ENCODE measurements at places on chromosomes 6 and 20. TPM values are rescaled to one million over a fixed set of nuclear protein-coding genes. Genes with fewer than 3 reads are reported as not detected.

Gene POPDC3
- 2.0 TPM for total RNA-seq

GRCh38 chr6:96761794-96762193, 75.5 kb downstream of the GPR63 start:
- ATAC-seq: no peak

DNA sequence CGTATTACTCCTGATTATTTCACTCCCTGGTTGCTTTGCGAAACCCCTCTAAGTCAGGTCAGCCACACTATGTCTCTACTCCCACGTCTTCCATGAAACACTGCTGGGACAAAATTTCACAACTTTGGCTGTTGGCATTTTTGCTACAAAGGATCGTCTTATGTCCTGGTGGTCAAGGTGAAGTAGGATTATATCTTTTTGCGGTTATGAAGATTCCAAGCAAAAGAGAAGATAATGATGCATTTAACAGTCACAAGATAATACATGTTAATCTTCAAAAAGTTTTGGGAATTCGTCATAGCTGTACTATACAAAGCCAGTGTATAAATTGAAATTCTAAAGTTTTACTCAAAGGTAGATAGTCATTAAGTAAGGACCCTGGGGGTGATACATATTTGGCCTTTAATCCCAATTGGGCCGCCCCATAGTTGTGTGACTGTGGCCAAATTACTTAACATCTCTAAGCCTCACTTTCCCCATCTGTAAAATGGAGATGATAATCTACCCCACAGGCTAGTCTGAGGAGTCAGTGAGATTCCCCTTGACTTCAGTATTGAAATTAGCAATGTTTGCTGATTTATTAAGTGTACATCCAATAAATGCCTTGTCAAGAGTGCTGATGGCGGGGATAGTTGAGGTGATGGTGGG, 212.1 kb downstream of the ARID1B start:
- ATAC-seq: no peak

DNA sequence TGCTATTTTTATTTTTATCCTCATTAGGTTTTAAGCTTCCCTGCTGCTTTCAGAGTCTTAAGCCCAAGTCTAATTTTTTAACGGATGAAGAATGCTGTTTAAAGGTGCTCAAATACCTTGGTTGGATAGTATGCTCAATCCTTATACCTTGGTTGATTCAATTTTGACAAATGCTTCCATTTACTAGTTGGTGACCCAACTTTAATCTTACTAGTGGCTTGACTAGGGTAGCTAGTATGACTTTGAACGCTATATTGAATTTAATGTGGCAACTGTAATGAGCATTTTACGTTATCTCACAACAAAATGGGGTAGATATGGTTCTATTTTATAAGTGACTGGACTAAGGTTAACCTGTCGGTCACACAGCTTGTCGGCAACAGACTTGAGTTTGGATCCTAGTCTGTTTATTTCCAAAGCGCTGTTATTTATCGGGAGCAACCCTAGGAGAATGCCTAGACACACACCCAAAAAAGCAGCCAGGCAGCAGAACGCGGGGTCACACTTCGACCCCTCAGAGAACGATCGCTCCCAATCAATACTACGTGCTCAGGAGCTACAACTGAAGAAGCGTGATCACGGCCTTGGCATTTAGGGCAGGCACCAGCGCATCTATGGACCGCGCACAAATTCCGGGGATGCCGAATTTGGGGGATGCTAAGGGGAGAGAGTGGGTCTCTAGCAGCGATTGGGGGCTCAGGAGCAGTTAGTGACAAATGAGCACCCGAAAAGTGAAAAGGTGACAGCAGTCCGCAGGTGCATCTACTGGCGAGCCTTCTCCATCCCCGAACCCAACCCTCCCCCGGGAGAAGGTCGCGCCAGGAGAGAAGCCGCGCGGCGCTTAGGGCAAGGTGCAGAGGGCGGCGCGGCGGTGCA, 586 bp upstream of the ALDH5A1 start:
- peak; percentile 5 for ATAC-seq

GRCh38 chr20:17150858-17151257, 76.0 kb upstream of the PCSK2 start:
- ATAC-seq: no peak

DNA sequence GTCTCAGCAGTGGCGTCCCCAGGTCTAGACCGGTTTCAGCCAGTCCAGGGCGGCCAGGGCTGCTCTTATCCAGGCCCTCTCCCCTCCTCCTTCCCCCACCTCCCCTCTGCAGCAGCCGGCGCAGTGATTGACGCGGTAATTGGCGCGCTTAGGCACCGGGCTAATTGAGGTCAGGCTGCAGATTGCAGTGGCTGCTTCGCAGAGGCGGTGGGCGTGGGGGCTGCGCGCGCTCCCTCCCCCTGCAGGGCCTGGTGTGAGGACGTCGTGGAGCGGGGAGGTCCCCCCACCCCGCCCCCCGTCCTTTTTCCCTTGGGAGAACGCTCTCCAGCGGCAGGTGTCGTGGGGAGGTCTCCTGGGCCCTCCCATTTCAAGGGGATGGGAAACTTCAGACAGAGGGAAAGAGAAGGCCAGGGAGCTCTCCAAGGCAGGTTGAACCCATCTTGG, 70.4 kb upstream of the BLCAP start:
- ATAC-seq: no peak

GRCh38 chr6:36650848-36651478, 27.6 kb upstream of the CDKN1A start:
- ATAC-seq: peak; percentile 31

DNA sequence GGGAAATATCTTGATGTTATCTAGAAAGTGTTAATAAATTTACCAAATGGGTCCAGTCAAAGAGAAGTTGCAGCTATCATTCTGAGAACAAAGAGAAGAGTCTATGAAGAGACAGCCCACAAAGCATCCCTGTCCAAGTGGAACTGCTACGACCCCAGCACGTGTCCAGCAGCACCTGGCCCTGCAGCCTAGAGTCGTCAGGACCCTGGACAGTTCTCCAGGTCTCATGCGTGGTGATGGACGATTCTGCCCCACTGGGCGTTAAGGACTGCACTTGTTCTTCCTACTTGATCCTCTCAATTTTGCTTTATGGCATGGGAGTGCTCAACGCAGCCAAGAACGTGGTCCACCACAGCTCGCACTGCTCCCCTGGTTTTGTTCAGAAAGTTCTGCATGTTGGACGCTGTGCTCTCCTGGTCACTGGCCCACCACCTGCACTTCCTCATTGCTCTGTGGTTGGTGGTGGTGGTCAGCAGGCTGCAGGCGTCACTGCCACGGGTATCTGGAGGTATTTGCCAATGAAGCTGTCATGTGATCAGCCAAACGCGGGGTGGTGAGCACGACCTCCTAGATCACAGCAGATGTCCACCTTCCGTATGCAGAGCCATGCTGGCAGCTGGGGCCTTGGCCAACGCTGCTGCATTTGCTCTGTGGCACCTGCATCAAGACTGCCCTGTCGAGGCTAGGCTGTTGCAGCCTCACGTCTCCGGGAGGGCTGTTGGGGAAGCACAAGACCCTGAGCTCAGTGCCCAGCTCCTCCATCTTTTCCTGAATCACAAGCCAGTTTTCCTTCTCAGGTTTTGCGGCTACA, 356.4 kb downstream of the CDH4 start:
- ATAC-seq: peak; percentile 21

- no peak for ATAC-seq
Observed at GRCh38 chr20:21134883-21135493, 9.1 kb downstream of the KIZ start.

DNA sequence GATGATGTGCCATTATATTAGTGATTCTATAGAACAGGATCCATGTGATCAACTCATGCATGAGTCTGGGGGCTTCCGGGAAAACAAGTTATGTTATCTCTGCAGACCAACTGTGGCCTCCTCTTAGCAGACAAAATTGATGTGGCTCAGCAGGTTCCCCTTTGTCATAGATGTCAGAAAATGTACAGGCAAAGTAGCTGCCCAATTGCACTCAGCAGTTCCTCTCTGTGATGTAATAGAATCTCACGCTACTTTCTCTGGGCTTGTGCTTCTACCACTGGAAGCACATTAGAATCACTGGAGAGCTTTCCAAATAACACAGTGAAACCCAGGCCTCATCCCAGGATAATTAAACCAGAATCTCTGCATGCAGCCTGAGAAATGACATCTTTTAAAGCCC, 253.1 kb downstream of the SLC24A3 start:
- no peak for ATAC-seq
